ENCODE measurements at places on chromosomes 5 and 9. TPM values are rescaled to one million over a fixed set of nuclear protein-coding genes. Genes with fewer than 3 reads are reported as not detected.

MCIDAS gene
- total RNA-seq: 0.18 TPM

ROPN1L gene
- not detected for total RNA-seq

CDX1 gene
- not detected for total RNA-seq

SLU7 gene
- 53.5 TPM for total RNA-seq

LIX1 gene
- not detected for total RNA-seq

WWC1 gene
- total RNA-seq: 6.1 TPM

TMEM252 gene
- not detected for total RNA-seq

TRIM7 gene
- 7.0 TPM for total RNA-seq

S1PR3 gene
- 0.14 TPM for total RNA-seq

GRCh38 chr5:15159606-15160005 lies 288.0 kb upstream of the ANKH start:
- DNase-seq: no peak

- DNase-seq: no peak
Measured at GRCh38 chr5:135228222-135228621, 170.8 kb downstream of the MACROH2A1 start.

- no peak for DNase-seq
Measured at GRCh38 chr9:8733131-8733954, 933.8 kb upstream of the DMAC1 start.

DNA sequence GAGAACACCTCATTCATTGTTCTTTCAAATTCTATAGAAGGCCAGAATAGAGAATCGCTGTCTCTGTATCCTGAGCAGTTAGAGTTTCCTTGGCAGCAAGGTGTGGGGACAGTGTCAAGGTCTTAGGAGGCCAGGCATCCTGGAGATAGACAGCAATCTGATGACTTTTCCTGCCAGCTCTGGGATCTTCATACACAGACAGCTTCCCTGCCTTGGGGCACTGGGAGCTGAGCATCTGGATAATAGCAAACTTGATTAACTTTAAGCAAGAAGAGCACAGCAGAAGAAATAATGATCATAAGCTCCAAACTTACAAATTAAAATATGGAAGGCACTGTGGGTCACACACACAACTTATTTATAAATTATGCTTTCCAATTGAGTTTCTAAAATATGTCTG lies 86.1 kb upstream of the STK32A start:
- no peak for DNase-seq

DNA sequence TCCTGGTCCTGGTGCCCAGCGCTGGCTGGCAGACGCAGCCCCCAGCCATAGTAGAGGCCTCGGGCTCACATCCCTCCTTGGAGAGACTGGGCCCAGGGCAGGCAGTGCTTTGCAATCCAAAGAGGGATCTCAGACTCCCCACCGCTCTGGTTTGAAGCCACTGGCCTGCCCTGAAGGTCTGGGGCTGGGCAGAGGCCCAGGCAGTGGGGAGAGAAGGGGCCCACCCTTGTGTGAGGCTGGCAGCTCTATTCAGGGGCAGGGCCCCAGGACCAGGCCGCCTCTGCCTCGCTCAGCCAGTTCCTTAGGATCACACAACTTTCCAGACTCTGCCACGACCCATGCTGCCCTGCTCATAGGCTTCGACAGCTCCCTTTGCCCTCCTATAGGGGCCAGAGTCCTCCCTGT lies 10.7 kb upstream of the SEC16A start:
- DNase-seq: no peak

GRCh38 chr9:123314617-123315016 lies 41.4 kb upstream of the CRB2 start:
- DNase-seq: no peak

DNA sequence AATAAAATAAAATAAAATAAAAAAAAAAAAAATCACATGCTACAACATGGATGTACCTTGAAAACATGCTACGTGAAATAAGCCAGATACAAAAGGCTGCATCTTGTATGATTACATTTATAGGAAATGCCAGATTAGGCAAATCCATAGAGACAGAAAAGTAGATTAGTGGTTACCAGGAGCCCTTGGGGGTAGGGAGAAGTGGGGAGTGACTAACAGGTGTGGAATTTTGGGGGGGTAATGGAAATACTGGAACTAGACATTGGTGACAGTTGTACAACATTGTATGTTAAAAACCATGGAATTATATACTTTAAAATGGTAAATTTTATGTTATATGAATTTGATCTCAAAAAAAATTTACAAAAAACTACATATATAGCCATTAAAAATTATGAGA lies 47.3 kb downstream of the SLC1A1 start:
- no peak for DNase-seq

DNA sequence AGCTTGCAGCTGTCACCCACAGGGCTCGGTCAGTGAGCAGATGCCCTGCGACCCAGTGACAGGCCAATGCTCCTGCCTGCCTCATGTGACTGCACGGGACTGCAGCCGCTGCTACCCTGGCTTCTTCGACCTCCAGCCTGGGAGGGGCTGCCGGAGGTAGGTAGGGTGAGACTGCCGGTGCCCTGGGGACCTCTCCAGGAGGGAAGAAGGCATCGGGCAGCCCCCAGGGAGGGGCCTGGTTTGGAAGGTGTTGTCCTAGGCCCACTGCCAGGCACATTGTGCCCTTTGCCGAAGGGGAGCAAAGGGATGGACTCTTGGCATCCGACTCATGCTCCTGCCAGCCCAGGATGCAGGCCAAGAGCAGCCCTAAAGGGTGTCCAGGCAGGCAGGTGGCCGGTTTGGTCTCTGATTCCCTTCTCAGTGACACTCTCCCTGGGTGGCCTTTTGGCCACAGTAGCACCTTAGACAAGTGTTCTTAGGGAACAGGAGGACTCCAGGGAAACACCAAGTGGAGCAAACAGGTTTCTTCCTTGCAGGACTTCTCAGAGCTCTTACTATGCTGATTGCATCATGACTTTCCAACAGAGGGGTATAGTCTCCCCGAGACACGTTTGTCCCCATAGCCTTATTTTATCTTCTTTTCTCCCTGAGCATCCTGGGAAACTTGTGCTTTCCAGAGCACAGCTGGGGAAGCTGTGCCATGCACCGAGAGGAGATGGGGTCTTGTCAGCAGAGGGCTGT lies 28.1 kb upstream of the AIF1L start:
- no peak for DNase-seq

GRCh38 chr9:37486616-37487548 lies 1.1 kb downstream of the POLR1E start:
- no peak for DNase-seq

GRCh38 chr5:16934677-16935153 lies 1.4 kb downstream of the MYO10 start:
- no peak for DNase-seq

Measured in activated naive CD4-positive, alpha-beta T cell treated with anti-CD3 and anti-CD28 coated beads, Interleukin-2, amount 50 U/mL, for 72 hours (primary cell).